Adrenal gland (tissue), 19 donors: ENCODE measurements at places on chromosomes 1 and 21. TPM values are rescaled to one million over a fixed set of nuclear protein-coding genes. Genes with fewer than 3 reads are reported as not detected.

- no peak for DNase-seq
These were observed 232.6 kb downstream of the PCP4 start for GRCh38 chr21:40099809-40100208.

DNA sequence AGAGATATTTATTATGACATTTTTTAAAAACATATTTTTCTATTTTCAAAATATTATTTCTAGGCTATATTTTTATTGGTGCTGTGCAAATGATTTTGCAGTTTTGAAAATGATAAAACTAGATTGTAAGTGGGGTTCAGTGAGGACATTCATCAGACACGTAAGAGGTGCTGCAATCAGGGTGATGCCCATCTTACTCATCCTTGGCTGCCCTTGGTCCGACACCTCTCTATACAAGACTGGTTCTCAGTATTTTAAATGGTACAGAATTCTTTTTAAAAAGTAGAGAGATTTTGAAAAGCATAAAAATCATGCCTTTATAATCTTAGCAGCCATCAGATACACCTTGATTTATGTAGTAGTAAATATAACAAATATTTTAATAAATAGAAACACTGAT, 24.0 kb downstream of the HENMT1 start:
- DNase-seq = peak; percentile 42

GRCh38 chr1:81305997-81306452, 494.7 kb upstream of the ADGRL2 start:
- peak; percentile 35 for DNase-seq

- no peak for DNase-seq
These were observed 9.6 kb downstream of the CAPN2 start for GRCh38 chr1:223721658-223722607.

GRCh38 chr21:38439426-38439825, 58.9 kb downstream of the ERG start:
- DNase-seq = no peak

DNA sequence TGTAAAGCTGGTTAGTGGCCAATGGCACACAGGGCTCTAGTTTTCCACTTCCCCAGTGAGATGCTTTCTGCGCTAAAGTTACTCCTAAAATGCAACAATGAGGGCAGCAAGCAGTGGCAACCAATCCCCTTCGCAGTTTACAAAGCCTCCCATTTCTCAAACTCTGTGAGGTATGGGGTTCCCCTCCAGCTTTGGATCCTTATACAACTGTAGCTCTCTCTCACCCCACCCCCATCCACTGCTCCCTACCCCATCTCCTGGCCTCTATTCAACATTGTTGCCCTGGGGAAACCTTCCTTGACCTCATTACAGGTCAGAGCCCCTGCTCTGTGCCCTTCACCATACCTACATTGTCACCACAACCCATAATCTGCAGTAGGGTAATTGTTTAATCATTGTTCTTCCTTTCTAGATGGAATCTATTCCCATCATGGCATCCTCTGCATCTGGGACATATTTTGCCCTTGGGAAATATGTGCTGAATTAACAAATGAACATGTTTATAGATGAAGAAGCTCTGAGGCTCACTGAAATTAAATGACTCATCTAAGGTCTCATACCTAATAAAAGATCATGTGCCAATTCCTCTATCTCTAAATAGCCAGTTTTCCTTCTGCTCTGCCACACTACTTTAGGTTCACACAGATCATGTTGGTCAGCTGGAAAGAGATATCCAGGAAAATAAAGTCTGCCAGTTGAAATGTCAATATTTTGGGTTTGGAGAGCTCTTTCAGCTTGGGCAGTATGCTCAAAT, 12.6 kb downstream of the KIAA0040 start:
- no peak for DNase-seq

GRCh38 chr1:204473400-204473965, 21.1 kb downstream of the PIK3C2B start:
- no peak for DNase-seq

GRCh38 chr1:179095924-179096323, 14.1 kb downstream of the TOR3A start:
- no peak for DNase-seq

DNA sequence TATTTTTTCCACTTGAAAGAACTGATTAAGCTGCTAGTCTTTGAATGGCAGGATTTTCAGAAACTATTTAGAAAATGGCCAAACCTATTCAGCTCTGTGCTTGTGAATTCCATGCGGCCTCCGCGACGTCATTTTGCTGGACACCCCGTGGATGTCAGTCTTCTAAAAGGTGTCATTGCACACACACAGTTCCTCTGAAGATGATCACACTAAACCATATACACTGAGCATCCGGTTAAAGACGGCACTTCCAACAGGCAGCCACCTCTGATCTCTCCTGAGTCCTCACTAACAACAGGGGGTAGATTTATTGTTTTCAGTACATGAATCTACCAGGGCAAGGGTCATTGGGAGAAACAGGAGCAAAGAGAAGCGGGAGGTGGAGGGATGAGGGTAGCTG, 9.1 kb downstream of the CFAP74 start:
- DNase-seq = no peak

DNA sequence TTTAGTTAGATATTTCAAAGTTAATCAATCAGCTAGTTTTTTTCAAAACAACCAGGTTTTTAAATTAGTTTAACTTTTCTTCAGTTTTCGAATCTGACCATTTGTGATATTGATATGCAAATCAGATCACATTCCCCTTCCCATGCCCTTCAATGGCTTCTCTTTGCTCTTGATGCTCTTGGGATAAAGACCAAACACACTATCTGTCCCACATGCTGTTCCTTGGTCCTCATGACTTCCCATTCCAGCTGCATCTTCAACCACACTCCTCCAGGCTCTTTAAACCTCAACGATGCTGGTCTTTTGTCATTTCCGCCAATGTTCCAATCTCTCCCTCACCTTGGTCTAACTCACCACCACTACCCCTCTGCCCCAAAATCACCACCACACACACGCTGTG, 285.8 kb downstream of the LMX1A start:
- no peak for DNase-seq

- peak; percentile 10 for DNase-seq
These were observed 41.7 kb downstream of the WDR4 start for GRCh38 chr21:42837421-42838211.

DNA sequence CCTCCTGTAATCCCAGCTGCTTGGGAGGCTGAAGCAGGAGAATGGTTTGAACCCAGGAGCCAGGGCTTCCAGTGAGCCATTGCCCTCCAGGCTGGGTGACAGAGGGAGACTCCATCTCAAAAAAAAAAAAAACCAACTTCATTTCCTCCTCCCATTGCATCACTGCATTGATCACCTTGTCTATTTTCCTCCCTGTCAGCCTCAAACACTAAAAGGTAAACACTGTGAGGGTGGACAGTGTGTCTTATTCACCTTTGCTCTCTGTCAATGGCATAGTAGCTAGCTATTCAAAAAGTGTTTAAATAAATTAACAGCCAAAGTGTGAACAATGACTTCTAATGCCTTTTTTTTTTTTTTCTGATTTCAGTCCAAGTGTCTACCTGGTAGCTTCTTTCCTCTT, 13.4 kb upstream of the DESI2 start:
- no peak for DNase-seq

DNA sequence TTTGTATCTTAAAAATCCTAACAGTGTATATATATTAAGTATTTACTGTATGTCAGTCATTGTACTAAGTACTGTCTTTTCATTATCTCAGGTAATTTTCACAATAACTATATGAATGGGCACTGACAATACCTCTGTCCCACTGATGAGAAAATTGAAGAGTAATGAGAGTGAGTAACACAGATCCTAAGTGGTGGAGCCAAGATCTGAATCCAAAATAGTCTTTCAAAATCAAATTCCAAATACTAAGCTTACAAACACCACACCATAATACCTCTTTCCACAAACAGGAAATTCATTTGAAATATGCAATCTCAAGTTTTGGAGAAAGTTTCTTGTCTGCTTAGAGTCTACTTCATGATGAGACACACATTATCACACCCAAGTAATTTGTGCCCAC, 105.9 kb upstream of the EDEM3 start:
- no peak for DNase-seq

DNA sequence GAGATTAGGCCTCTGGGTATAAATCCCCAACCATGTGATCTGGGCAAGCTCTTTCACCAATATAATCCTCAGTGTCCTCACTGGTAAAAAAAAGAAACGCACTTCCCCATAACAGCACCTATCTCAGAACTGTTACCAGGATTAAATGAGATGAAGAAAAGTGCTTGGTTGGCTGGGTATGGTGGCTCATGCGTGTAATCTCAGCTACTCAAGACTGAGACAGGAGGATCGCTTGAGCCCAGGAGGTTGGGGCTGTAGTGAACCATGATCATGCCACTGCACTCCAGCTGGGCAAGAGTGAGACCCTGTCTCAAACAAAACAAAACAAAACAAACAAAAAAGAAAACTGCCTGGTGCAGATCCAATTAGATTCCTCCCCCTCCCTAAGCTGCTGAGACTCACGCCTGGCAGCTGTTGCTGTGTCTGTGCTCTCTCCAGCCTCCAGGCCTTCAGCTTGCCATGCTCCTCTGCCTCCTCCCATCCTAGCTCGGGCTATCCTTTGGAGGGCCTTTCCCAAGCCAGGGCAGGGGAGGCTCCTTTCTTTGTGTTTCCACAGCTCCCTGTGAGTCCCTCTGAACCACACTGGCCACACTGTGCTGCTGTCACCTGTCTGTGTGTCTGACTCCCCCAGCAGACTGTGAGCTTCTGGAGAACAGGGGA, 19.0 kb downstream of the CYB5RL start:
- DNase-seq = no peak

DNA sequence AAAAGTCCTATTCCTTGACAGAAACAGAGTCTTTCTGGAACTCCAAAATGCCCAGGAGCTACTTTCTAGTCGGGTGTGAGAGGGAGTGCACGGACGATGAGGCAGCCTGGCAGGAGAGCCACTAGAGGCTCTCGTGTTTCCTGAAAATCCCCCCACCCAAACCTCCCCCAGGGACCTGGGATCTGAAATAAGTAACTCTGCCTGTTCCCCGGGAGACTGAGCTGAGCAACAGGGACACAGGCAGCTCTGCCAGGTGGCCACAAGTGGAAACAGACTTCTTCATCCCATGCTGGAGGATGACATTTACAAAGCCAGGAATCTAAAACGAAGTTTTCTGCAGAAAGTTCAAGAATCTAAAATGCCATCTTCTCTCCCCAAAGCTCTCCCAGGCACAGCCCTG, 77.1 kb downstream of the ITPKB start:
- DNase-seq = no peak

DNA sequence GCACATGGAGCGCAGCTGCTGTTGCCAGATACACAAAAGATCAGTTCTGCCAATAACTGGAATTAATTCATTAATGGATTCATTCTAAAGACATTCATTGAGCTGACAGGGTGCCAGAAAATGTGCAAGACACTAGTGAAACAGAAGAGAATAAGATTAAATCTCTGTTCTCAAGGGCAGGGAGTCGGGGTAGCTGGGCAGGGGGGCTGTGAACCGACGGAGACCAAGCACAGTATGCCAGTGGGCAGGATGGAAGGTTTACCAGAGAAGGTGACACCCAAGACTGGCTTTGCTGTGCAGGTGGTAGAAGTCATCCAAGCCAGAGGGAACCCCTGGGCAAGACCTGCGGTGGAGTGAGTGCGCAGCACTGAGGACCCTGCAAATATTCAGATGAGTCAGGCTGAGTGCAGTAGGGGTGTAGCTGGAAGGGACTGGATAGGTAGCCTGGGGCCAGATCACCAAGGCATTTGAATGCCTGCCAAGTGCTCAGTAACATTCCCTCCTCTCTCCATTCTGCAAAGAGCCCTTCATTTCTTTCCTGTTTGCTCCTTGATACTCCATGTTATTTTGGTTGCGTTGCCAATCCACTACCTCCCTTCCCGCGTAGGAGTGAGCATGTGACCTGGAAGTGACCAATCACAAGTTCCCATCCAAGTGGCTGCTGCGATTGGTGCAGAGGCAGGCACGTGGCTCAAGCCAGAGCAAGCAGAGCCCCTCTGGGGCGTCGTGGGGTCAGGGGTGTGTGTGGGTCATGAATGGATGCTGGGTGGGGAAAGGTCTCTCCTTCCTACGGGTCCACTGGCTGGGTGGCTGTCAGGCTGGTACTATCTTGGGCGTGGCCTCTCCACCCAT, 413.1 kb downstream of the PTPRU start:
- no peak for DNase-seq

DNA sequence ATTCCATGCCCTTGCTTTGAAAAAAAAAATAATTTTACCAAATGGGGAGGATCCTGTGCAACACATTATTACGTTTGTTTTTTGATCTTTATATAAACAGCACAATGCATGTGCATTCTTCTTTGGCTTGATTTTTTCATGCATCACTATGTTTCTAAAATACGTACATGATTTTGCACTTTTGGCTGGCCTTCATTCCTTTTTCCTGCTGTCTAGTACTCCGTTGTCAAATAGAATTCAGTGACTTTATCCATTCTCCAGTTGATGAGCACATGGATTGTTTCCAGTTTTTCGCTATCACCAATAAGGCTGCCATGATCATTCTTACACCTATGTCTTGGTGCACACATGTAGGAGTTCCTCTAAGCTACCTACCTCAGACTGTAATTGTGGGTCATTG, 63.0 kb upstream of the ID3 start:
- DNase-seq = no peak

- DNase-seq = no peak
These were observed 252.8 kb upstream of the ADGRL2 start for GRCh38 chr1:81547912-81548303.

GRCh38 chr1:184388971-184389370, 2.1 kb downstream of the C1orf21 start:
- DNase-seq = no peak

GRCh38 chr1:234721476-234722269, 111.7 kb upstream of the IRF2BP2 start:
- DNase-seq = peak; percentile 79

DNA sequence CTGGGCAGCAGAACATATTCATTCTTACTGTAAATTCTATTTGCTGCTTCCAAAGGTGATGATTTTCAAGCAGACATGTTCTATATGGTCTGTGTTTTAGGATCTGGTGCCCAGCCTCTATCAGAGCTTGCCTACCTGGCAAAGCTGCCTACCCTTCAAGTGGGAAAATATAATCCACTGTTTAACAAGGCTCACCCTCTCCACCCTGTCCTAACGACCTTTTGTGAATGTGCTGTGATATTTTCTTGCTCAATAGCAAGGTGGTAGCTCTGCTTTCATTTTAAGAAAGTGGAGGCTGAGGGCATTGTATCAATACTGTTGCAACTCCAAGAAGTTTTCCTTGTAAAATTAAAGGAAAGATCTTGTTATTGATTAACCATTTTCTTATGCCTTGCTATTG, 26.0 kb upstream of the AGO1 start:
- DNase-seq = no peak

Gene TEX38
- 0.36 TPM for total RNA-seq

Gene DSCAM
- 0.07 TPM for total RNA-seq

Gene MYBPHL
- 0.68 TPM for total RNA-seq

Gene ZNF124
- total RNA-seq = 24.8 TPM

Gene ZNF593OS
- total RNA-seq = not detected

Gene ADAMTSL4
- total RNA-seq = 12.4 TPM

Gene WNT4
- 2.4 TPM for total RNA-seq
